ENCODE measurements at places on chromosomes 2 and 18.

DNA sequence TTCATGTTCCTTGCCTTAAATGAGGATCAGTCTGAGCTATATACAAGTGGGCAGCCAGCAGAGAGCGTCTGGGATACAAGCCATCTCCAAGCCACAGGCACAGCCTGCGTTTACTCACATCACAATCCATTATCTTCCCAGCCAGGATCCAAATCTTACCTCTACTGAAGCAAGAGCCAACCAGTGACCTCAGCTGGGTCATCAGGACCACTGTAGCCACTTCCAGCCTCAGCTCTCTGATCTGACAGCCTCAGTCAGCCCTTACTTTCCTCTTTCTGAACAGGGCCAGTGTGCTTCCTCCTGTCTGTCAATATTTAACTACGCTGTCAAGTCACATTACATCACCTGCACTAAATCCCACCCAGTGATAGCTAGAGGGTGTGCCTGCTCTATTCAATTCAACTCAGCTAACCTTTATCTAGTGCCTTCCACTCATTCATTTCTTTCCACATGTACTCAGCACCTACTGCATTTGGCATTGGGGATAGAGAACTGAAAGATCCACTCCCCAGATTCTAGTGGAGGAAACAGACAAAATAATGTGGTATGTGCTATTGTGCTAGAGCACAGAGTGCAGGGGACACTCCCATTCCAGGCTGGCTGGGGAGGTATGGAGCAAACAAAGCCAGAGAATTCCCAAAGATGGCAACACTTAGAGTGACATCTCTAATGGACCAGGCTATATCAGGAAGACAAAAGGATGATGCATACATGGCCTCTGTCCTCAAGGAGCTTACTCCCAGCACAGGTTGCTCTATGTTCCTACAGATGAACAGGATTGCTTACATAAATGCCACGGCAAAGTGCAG lies 146.5 kb downstream of the NCKAP5 start:
- peak; percentile 66 for DNase-seq

- no peak for DNase-seq
Observed at GRCh38 chr2:194096402-194096801, 1560.6 kb upstream of the SLC39A10 start.

- no peak for DNase-seq
Observed at GRCh38 chr18:60984510-60984909, 348.7 kb upstream of the CDH20 start.

GRCh38 chr2:215409331-215410127 lies 26.3 kb downstream of the FN1 start:
- DNase-seq, result no peak

GRCh38 chr2:143226714-143227541 lies 97.7 kb downstream of the ARHGAP15 start:
- no peak for DNase-seq

DNA sequence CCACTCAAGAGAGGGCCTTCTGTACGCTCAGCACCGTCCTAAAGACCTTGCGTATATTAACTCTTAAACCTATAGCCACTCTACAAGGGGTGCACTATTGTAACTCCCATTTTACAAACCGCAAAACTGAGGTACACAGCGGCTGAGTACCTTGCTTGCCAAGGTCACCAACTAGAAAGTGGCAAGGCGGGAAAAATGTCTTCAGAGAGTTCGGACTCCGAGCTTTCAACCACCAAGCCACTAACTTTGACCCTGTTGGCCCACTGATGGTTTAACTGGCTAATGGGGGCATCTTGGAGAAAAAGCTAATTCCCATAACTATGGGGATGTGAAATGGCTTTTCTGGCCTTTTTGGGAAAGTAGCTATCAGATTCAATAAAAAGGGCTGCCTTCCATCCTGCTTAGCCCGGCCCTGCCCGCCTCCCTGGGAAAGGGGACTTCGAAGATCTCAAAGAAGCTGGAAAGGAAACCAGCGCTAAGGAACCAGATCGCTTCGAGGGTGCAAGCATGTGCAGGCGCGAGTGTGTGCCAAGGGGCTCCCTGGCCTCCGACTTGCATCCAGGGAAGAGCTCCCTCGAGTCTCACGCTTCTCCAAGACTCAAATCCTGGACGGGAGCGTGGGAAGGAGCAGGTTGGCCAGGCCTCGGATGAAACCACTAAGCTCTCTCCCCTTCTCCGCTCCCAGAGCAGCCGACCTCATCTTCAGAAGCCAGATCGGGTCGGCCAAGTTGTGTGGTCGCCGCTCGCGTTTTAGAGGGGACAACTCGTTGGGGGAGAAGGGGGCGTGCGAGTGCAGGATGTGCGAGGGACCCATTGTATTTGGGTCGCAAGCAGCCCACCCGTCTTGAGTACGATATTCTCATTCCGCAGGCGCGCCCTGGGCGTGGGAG lies 2.2 kb upstream of the SP5 start:
- DNase-seq, result peak; percentile 19

- no peak for DNase-seq
Observed at GRCh38 chr2:193141-193671, 70.6 kb downstream of the SH3YL1 start.

GRCh38 chr2:107775211-107775610 lies 51.5 kb upstream of the RGPD4 start:
- no peak for DNase-seq

DNA sequence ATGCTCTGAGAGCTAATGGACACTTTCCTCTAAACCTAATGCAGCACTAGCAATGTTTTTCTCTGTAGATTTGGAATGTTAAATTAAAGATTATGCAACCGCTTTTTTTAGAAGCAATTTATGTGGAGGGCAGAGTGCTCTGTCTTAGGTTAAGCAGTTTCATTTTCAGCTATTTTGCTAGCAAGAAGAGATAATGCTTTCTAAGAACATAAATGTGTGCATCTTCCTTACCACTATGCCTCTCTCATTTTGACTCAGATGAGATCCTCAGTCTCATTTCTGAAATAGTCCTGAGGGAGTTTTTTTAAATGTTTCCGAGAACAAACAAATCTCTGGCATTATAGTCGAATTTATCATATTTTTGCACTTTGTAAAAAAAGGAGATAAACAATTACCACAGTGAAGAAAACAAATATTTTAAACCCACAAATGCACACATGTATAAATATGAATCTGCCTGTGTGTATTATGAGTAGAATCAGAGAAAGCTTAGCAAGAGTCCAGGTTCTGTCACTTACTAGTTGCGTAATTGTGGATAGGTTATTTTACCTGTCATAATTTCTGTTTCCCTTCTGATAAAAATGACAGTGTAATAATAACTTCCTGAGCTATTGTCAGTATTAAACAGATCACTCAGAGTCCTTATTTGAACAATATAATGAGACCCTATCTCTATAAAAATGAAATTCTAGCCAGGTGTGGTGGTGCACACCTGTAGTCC lies 207.7 kb upstream of the CRIM1 start:
- no peak for DNase-seq

DNA sequence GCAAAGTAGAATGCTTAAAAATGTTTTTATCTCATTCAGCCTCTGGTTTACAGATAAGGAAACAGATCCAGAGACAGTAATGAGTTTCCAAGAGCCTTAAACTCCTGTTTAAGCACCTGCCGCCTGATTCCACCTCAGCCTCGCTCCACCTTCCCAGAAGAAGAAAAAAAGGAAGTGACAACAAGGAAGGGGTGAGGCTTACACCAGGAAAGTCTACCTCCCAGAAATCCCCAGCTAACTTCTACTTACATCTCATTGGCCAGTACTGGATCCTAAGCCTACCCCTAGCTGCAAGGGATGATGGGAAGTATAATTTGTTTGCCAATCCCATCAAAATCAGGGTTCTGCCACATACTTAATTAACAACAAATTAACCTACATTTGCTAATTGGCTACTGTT lies 15.3 kb upstream of the ARID5A start:
- no peak for DNase-seq

DNA sequence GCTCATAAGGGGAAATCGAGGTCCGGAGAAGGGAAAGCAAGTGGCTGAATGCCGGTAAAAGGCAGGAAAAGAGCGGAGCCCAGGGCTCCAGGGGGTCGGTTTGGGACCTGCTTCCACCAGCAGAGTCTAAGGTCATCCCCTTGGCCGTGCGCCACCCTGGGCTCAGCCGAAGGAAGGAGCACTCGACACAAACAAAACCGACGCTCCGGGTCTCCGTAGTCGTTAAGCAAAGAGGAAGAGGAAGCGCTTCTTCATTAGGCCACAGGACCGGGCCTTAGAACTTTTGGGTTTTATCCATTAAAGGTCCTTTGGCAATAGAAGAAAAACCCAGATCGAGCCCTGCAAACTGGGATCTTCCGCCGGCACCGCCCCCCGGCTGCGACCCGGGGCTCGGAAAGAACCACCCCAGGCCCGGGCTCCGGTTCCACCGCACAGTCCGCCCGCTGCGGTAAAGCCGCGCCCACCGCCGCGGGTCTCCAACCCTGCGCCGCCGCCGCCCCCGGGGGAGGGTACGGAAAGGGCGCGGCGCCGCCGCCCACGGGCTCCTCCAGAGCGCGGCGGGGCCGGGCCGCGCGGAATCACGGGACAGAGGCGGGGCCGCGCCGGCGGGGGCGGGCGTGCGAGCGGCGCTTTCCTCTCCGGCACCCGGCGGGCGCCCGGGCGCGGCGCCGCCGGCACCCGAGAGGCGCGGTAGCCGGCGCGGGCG lies at the start of gene TTL:
TSS of gene TTL (plus strand) at position 629 of the 706 bp plus-strand sequence. CDS start 189 bp downstream, outside the sequence.
- peak; percentile 84 for DNase-seq
